Fibroblast of skin of right quadriceps (primary cell): ENCODE measurements at places on chromosomes 12 and 14.

DNA sequence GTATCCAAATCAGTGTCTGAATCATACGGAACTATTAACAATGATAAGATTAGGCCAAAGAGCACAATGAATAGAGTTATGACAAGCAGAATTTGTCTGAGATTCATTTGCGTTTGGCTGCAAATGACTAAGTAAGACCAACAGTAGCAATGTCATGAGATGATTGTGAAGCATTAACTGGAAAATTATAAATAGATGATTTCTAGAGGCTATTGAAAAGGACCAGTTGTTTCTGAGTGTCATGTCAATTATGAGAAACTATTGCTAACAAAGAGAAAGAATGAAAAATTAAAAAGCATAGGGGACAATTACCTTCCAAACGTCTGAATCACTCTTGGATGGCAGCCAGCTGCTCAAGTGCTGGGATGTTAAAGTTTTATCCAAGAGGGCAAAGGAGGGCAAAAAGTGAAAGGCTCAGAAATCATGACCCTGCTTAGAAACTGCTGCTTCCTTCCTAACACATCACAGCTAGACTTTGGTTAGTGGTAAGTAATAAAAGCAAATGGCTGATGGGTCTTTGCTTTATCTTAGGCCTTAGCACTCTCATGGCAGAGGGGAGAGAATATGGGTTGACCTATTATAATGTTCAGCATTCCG, 89.0 kb downstream of the AKAP6 start:
- DNase-seq: peak; percentile 78

- peak; percentile 95 for DNase-seq
Observed at GRCh38 chr14:59454139-59454538, 11.0 kb downstream of the GPR135 start.

DNA sequence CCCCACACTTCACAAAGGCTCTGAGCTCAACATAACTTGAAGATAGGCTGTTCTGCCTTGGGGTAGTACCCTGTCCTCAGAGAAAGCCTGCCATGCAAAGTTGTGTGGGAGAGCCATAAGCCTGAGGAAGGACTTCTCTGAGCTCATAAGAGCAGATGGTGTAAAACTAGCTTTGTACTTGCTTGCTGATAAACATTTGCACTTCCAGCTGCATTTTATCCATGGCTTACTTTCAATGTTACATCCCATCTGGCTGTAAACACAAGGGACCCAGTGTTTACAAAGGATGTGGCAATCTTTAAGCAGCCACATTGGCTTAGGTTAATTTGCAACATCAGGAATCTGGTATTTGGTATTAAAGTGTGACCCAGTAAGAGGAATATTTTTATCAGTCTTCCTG, 258.1 kb downstream of the IPO8 start:
- DNase-seq: peak; percentile 17

- peak; percentile 76 for DNase-seq
Observed at GRCh38 chr12:104975587-104976343, 10.4 kb upstream of the NOPCHAP1 start.

DNA sequence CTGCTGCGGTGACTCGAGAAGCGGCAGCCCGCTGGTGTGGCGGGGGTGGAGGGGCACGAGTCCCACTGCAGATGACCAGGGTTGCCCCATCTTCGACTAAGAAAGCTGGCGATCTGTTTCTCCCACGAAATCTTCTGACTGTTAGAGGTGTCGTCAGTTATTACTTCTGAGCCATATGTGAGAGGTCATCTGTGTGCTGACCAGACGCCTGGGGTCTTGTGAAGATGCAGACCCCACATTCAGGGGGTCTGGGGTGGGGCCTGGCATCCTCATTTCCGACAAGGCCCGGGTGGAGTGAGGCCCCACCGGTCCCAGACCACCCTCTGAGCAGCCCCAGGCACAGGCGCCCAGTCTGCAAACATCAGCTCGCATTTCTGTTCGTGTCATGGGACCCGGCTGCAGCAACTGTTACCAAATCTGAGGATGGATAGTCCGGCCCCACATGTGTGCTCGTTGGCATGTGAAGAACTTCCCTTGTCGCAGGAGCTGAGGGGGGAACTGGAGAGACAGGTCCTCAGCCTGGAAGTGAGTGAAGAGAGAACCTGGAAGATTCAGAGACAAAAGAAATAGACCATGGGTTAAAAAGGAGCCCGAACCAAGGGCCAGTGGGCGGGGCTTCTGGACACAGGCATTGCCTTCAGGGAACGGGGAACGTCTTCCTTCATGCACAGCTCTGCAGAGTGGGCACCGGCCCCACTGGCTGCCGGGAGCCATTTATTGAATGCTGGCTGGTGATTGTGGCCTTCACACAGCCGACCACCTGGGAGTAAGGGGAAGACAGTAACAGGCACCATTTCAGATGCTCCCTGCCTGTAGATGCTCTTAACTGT, 135.2 kb downstream of the ADGRD1 start:
- no peak for DNase-seq

DNA sequence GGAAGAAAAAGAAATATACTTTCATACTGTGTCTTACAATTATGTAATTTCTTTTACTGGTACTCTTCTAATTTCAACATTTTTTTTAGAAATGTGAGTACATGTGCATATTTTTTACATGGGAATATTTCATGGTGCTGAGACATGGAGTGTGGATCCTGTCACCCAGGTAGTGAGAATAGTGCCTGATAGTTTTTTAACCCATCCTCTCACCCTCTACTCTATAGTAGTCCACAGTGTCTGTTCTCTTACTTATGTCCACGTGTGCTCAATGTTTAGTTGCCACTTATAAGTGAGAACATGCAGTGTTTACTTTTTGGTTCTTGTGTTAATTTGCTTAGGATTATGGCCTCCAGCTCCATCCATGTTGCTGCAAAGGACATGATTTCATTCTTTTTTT, 548.8 kb downstream of the AACS start:
- no peak for DNase-seq

- peak; percentile 84 for DNase-seq
Observed at GRCh38 chr12:46472893-46473633, 100.5 kb upstream of the SLC38A2 start.

DNA sequence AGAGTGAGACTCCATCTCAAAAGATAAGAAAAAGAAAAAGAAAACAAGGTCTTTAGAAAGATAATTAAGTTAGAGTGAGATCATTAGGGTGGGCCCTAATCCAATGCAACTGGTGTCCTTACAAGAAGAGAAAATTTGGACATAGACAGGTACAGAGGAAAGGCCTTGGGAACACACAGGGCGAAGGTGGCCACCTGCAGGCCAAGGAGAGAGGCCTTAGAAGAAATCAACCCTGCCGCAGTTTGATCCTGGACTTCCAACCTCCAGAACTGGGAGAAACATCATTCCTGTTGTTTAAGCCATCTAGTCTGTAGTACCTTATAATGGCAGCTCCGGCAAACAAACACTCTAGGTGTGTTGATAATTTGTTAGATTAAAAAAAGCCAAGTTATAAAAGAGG, 491.9 kb downstream of the MED13L start:
- no peak for DNase-seq

DNA sequence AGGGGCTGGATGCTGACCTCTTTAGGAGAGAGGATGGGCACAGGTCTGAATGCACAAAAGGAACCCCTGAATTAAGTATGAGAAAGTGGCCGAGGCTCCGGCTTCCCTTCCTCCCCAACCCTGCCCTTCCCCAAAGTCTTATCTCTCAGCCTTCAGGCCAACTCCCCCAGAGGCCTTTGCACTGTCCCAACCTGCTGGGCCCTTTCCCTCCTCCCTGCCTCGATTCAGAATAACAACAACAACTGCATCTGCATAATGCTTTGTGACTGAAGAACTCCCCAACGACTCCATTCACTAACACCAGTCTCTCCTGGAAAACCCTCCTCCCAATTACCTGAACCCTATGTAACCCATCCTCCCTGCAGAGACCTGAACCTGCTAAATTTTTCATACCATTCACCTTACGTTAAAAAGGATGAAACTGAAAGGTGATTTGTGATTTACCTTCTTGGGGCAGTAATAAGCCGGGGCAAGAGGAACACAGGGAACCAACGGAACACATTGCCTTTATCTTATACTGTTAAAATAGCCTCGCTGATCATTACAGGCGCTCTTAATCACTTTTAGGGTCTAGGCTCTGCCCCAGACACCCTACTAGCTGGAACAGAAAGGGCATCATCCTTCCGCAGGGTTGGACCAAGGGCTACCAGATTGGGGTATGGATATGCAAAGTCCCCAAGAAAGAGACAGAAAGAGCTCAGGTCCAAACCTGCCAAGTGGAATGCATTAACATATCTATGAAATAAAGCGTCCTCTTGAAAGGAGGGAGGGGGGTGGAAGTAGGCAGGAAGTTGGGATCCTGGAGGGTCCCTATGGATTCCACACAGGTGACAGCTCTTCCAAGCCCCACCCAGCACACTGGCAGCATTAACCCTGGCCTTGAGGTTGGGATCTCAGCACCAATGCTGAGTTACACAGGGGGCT, 24.2 kb upstream of the FOXN3 start:
- DNase-seq: no peak

- no peak for DNase-seq
Observed at GRCh38 chr12:116771651-116772050, 33.5 kb downstream of the RNFT2 start.

GRCh38 chr12:115763376-115763775, 514.1 kb downstream of the MED13L start:
- DNase-seq: peak; percentile 27

DNA sequence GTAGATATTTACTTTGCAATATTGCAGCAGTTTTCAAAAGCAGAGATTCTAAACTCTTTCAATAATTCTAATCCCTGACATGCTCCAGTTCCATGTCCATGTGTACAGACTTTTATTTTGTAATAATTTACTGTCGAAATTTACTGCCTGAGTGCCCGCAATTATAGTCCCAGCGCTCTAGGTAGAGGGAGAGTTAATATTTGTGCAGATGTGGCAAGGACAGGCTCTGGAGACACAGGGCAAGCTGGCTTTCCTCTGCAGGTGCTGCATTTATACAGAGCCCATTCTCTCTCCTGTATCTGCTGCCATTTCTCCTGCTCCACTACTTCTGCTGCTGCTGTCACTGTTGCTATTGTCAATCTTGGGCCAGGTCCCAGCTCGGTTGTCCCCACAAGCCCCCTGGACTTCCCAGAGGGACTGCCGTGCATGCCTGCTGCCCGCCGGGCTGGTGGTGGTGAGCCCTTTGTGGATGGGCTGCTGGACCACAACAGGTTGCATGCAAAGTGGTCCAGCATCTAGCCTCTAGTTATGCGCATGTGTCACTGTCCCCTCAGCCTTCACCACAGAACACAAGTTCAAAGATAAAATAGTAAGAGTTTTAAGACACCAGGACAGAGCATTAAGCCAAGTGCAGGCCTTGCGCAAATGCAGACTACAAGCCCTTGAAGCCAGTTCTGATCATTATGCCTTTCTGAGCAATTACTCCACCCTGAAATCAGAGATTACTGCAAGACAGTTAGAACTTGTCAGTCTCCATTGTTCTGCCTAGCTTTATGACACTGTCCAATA, 40.8 kb upstream of the CSRP2 start:
- DNase-seq: no peak

DNA sequence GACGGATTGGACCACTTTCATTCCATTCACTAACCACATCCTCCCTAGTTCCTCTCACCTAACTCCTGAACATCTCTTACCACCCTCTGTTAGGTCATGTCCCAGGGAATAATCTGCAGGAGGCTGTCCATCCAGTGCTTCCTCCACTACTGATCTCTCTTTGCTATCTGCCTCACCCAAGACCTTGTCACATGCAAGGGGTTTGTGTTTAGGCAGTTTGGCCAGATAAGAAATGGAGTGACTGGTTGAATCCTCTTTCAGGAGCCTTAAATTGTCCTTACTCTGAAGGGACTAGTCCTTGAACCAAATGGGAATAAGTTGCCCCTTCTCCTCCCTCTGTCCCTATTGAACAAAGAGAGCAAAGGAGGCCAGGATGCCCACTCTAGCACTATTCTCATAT, 249.2 kb upstream of the BTG1 start:
- DNase-seq: no peak

DNA sequence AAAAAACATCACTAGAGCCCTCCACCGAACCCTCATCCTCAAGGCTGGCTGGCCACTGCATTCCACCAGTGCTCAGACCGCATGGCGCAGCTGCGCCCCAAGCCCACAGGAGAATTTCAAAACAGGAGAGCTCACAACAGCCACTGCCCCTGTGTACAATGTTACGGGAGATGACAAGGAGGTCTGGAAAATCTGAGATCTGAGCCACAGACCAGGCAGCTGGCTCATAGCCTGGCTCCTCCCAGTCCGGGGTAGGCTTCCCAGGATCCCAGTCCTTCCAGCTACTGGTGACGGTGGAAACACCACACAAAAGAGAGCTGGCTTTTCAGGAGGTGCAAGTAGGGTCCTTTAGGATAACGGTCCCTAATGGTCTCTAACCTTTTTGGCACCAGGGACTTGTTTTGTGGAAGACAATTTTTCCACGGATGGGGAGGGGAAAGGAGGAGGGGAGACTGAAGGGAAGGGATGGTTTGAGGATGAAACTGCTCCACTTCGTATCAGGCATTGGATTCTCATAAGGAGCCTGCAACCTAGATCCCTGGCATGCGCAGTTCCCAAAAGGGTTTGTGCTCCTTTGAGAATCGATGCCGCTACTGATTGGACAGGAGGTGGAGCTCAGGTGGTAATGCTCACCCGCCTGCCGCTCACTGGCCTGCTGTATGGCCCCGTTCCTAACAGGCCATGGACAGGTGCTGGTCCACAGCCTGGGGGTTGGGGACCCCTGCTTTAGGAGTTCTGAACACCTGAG, 23.0 kb upstream of the NRDE2 start:
- DNase-seq: no peak

DNA sequence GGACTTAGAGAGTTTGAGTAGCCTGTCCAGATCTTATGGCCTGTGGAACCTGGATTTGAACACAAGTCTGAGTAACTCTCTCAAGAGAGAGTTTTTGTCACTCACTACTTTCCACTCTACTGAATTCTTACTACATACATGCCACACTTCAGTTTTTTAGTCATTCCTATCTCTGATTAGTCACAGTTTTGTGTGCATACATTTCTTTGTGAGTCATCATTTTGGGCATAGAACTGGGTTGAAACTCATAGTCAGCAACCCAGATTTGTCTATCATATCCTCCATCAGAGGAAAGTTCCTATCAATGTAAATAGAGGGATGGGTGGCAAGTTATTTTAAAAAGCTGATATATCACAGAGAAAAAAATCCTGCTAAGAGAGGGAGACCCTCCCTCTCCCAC, 42.9 kb downstream of the FLRT2 start:
- DNase-seq: peak; percentile 85

DNA sequence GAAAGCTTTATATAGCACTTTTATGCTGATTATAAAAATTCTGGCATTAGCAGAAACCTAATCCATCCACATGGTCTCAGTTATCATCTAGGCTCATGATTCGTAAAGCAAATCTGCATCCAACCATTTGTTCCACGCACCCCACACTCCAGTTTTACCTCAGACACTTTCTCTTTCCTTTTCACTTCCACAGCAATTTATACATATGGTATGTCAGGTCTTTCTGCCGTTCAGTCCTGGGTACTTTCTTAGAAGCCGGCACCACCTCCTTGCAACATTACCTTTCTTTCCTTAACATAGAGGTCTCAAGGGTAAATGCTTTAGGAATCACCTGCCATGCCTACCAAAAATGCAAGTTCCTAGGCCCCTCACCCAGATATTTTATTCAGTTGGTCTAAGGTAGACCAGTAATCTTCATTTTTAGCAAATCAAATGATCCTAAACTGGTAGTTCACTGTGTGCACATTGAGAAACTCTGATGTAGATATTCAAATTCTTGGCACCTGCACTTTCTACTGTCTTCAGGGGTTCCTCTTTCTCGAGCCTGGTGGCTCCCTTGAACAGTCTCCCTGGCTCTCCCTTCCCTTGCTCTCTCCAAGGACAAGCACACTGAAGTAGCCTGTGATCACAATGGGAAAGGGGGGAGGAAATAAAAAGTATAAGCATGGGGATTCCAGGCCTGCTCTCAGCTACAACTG, 2.8 kb upstream of the KRAS start:
- no peak for DNase-seq

GRCh38 chr12:106085213-106085612, 53.5 kb downstream of the NUAK1 start:
- DNase-seq: peak; percentile 57
